ENCODE measurements at places on chromosomes 7 and 10.
A peak's percentile ranks its signal among the peaks of the same experiment; 100 is the strongest.

DNA sequence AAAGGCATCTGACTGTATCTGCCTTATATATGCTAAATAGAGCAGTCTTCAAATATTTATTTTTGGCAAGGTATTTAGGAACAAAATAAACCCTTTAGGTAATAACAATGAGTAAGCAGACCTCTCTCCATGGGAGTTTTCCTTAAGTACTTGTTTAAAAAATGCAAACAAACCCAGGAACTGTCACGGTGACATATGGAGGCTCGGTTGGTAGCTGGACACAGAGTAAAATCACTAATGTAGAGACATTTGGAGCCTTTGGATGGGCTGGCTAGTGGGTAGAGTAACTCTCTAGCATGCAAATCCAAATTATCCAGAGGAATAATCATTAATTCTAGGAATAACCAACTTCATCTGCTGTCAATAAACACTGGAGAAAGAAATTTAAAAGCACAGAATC, 71.6 kb upstream of the LAMB4 start:
- DNase-seq: no peak

DNA sequence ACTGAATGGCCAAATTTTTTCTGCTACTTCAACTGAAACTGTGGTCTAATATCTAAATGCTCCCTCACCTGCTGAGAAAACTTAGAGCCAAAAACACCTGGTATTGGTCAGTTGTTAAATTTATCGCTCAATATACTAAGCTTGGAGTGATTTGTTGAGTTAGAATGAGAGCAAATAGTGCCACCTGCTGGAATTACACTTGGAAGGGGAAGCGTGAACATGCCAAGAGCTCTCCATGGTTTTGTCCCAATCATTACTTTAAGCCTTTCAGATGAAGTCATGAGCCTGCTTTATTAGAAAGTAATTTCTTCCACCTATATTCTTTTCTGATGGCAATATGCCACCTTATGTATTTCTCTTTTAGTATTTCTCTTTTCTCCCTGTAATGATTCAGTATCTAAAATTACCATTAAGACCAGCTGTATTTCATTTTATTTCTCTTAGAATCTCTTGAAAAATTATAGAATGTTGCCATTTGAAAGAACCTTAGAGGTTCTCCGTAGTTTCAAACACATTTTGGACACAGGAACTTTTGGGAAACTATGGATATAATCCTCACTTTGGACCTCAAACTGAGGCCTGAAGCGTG, 447.8 kb upstream of the C7orf33 start:
- DNase-seq: peak; percentile 40

DNA sequence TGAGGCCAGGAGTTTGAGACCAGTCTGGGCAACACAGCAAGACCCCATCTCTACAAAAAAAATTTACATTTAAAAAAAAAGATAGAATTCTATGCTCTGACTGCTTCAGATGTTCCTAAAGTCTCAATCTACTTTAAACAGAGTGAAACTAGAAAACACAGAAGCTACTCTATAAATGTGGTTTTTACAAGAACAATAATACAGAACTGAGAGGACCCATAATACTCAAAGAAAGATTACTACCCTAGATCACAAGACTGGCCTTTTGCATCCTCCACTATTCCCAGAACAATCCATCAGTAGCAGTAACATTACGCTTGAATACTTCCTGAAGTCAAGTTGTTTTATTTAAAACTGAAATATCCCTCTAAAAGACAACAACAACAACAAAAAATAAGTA, 119.4 kb downstream of the ZFAND4 start:
- no peak for DNase-seq

DNA sequence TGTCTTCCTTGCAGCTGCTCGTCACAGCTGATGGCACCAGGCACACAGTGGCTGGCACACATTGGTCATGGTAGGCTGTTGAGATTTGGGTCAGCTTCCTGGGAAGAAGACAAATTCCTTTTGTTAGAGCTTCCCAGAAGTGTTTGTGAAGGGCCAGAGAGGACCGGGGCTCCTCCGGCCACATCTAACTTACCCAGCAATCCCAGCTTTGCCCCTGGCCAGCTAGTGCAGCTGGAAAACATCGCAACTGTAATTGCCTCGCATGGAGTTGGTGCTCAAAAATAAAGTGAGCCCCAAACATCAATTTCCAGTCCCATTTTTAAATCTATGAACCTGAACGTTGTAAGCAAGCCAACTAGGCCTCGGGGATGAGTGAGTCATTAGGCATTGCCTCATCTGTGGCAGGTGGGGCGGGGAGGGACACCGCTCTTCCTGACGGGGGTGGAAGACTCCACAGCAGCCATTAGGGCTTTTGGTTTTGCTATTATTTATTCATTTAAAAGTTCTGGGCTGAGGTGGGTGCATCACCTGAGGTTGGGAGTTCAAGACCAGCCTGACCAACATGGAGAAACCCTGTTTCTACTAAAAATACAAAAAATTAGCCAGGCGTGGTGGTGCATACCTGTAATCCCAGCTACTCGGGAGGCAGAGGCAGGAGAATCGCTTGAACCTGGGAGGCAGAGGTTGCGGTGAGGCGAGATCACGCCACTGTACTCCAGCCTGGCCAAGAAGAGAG, 12.4 kb downstream of the CPA5 start:
- DNase-seq: peak; percentile 92

DNA sequence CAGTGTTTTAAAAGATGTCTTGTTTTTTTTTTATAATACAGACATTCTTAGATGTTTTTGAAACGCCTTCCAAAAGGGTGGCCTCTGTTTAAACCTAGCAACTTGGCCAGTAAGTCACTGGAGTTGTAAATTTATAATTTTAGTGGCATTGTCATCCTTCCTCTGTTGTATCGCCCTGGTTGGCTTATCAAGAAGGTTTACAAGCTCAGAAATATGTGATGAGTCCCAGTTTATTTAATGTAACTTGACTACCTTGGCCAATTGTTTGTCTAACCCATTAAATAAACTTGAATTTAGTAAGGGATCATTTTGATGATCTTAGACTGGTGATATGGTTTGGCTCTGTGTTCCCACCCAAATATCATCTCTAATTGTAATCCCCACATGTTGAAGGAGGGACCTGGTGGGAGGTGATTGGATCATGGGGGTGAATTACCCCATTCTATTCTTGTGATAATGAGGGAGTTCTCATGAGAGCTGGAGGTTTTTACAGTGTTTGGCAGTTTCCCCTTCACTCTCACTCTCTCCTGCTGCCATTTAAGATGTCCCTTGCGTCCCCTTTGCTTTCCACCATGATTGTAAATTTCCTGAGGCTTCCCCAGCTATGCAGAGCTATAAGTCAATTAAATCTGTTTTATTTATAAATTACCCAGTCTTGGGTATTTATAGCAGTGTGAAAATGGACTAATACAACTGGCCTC, 13.4 kb upstream of the NT5C3A start:
- DNase-seq: no peak

- DNase-seq: peak; percentile 72
Observed at GRCh38 chr7:13641714-13642113, 347.8 kb downstream of the ETV1 start.

- DNase-seq: no peak
Observed at GRCh38 chr7:119919986-119920385, 353.0 kb upstream of the KCND2 start.

DNA sequence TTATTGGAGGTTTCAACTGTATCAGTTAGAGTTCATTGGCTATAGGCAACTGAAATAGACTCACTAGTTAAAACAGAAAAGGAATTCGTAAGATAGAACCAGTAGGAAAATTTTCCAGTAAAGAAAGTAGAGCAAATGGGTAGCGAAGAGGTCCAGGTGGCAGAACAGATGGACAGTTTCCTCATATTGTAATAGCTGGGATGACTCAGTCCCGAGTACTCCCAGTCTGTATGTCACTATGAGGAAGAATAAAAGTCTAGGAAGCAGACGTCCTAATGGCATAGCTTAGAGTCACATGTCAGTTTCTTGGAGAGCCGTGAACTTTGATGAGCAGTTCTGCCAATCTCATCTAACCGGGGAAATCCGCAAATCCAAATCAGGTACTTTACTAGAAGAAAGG, 95.3 kb downstream of the RNF32 start:
- DNase-seq: peak; percentile 26

GRCh38 chr7:141468341-141468740, 82.9 kb upstream of the AGK start:
- DNase-seq: no peak

GRCh38 chr10:1736144-1736971, 967 bp downstream of the ADARB2 start:
- DNase-seq: no peak

DNA sequence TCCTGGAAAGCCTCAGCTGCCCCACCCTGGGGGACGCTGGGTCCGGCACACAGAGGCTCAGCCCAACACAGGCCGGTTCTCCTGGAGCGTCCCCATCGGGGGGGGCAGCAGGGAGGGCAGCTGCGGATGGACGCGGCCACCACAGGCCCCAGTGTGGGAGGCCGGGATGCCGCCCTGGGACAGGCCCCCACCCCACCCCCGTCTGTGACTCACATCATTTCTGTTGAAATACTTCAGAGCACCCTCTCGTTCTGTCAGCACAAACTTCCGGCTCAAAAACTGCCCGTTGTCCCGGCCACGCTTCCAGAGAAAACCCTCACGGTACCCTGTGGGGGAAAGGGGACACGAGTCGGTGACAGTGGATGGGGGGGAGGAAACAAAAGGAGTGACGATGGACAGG, 28.5 kb downstream of the GET4 start:
- peak; percentile 58 for DNase-seq

All from fibroblast of mammary gland (primary cell).